ENCODE measurements at places on chromosomes 12 and 14.
A peak's percentile ranks its signal among the peaks of the same experiment; 100 is the strongest.

- DNase-seq: no peak
These were observed 80.4 kb downstream of the DAAM1 start for GRCh38 chr14:59268858-59269257.

DNA sequence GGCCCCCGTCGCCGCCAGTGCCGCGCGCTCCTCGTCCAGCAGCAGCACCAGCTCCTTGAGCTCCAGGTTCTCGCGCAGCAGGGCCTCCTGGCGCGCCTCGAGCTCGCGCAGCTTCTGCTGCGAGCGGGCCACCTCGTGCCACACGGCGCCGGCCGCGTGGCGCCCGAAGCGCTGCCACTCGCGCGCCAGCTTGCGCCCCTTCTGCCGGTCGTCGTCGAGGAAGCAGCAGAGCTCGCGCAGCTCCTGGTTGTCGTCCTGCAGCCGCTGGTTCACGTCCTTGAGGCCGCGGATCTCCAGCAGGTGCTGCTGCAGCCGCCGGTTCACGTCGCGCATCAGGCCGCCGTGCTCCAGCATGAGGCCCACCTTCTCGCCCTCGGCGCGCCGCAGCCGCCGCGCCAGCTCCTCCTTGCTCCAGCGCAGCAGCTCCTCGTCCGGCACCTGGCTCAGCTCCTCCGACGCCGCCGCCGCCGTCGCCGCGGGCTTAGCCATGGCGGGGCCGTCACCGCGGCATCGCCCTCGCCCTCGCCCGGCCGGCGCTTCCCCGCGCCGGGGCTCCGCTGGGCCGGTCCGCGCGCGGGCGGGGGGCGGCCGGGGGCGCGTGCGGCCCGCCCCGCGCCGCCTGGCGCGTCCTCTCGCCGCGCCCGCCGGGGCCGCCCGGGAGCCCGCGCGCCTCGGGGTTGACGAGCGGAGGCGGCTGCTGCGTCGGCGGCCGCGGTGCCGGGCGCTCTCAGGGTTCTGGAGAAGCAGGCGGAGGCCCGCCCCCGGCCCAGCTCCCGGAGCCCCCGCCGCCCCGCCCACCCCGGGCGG lies at the start of gene CCDC85C:
Gene CCDC85C, minus strand, starts transcription at position 737 of the 807 bp plus-strand sequence. Its CDS starts 248 bp downstream, at position 489.
- peak; percentile 50 for DNase-seq

GRCh38 chr14:60085085-60085484 lies 6.6 kb upstream of the PCNX4 start:
- DNase-seq: no peak

DNA sequence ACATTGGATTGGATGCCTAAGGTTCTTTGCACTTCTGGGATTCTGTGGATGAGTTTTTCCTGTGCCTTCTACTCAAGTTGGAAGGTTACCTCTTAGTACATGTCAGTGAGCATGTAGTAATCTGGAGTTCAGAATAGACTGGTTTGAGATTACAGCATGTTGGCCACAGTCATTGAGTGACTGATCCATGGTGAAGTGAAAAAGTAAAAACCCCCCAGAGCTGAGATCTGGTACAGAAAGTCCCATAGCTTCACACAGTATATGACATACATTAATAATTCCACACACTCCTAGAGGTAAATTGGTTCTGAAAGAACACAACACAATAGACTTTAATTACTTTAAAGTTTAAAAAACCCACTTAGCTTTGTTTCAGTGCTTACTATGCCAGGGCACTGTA lies 11.9 kb upstream of the CCND2 start:
- DNase-seq: no peak

DNA sequence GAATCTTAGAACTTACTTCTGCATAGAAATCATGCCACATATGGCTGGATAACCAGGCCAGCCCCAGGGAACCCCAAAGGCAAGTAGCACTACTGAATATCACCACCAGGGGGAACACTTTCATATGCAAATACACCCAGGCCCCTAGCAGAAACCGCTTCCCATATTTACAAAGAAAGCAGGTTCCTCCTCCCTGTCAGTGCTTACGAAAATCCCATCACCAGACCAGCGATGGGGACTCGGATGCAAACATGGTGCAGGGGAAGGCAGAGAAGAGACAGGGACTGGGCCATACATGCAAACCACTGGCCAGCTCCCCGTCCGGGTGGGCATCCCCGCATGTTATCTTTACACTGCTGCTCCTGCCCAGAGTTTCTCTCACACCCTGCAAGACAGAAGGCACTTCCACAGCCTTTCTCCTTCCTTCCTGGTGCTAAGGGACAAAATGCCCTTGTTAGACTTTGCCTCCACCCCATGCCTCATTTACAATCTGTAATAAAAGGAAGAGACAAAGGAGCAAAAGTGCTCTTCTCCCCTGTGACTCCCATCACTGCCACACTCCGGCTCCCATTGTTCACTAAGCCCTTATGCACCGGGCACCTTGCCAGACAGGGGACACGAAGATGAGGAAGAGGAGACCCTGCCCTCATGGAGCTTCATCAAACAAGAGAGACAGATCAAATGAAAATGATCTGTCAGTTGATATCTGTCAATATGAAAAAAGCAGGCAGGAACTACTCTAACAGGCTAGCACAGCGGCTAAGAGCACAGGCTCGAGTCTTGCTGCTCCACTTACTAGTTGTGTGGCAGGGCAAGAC lies 62.3 kb downstream of the PTPN21 start:
- peak; percentile 76 for DNase-seq

DNA sequence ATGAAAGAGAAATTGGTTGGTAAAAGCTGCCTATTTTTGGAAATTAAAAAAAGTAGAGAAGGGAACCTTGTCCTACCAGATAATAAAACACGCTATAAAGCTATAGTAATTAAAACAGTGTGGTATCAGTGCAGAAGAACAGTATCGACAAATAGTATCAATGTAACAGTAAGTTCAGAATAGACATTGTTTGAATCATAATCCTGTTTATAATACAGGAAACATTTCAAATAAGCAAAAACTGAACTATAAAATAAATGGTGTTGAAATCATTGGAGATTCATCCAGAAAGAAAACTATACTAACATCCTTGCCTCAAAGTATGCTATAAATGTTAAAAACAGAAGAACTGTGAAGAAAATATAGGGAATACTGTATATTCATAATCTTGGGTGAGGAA lies 54.2 kb upstream of the NAP1L1 start:
- DNase-seq: no peak

- no peak for DNase-seq
These were observed 165.8 kb upstream of the LRIG3 start for GRCh38 chr12:59086126-59086525.

All from CD4-positive, alpha-beta T cell treated with Interleukin-2 at 100 ng/mL for 4 hours (primary cell).